CD4-positive, alpha-beta memory T cell (primary cell): ENCODE measurements at places on chromosomes 7 and 10.

GRCh38 chr7:2893411-2893861 is 49.3 kb upstream of the GNA12 start:
- no peak for DNase-seq

DNA sequence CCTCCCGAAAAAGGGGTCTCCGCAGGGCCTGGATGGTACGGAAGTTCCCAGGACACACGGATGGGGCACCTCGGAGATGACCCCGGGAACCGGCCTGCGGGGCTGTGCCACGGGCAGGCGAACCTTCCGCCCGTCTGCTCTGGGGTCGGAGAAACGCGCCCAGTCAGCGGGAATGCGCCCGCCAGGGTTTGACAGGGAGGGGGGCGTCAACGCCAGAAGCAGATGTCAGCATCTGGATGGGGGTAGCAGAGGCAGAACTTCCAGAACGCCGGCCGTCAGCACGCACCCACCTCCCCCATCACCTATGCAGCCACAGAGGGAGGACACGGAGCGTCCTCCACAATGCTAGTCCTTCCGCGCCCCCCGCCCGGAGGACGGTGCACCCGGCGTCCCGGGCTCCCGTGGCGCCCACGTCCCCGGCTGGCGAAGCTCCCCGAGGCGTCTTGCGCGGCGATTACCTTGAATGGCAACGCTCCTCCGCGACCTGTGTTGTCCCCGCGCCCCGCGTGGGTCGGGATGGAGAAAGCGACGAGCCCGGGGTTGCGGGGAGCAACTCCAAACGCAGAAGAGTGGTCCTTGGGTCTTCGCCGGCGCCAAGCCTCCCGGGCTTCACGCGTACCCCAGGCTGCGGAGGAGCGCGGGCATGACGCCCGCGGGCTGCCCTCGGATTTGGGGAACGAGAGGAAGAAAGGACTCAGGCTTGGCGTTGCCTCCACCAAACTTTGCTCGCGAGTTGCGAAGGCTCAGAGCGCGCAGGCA is 561 bp downstream of the FGFR2 start:
- DNase-seq = no peak

- no peak for DNase-seq
Observed at GRCh38 chr7:111840528-111840927, 278.2 kb upstream of the IMMP2L start.

DNA sequence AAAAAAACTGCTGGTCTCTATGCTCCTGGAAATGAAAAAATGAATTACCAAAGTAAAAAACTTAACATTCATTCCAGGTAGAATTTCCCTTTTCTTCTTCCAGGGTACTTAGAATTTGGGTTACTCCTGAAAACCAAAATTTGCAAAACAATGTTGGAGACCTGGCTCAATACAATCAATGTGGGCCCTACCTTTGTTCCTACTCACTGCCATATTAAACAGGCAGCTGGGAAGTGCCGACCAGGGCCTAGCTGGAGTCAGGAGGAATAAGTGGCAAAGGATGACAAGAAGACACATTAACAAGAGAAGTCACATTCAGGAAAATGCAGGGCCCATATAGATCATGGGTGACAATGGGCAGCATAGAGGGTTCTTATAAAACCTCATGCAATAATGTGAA is 6.4 kb upstream of the AGK start:
- no peak for DNase-seq

- DNase-seq = no peak
Observed at GRCh38 chr7:69759373-69759772, 161.1 kb downstream of the AUTS2 start.

- DNase-seq = no peak
Observed at GRCh38 chr10:118983263-118983662, 46.3 kb upstream of the NANOS1 start.

GRCh38 chr7:114109304-114109703 is 190.5 kb upstream of the PPP1R3A start:
- DNase-seq = no peak

- no peak for DNase-seq
Observed at GRCh38 chr10:28130267-28130666, 131.4 kb upstream of the ODAD2 start.

- DNase-seq = no peak
Observed at GRCh38 chr7:101124376-101125056, 2.4 kb upstream of the SERPINE1 start.

- no peak for DNase-seq
Observed at GRCh38 chr7:55235801-55236200, 129.3 kb upstream of the LANCL2 start.
